Smooth muscle cell of the coronary artery (primary cell): ENCODE measurements at places on chromosomes 3 and 15. TPM values are rescaled to one million over a fixed set of nuclear protein-coding genes. Genes with fewer than 3 reads are reported as not detected.

Gene MESP2
- 0.15 and 1.6 TPM in 2 replicates for total RNA-seq

Gene STAC
- total RNA-seq = 13.0 and 17.5 TPM in 2 replicates

Gene EID1
- total RNA-seq = 287 and 365 TPM in 2 replicates

Gene GHSR
- not detected in 2 replicates for total RNA-seq

Gene ISLR2
- total RNA-seq = 0.08 TPM in 1 of 2 replicates, not detected in the other

Gene PARP15
- 0.23 TPM in 1 of 2 replicates, not detected in the other for total RNA-seq

Gene CTXN2
- not detected in 2 replicates for total RNA-seq

Gene ADGRG7
- total RNA-seq = 0.12 TPM in 1 of 2 replicates, not detected in the other

Gene CCR5
- total RNA-seq = not detected in 2 replicates

Gene PEAK1
- 48.3 and 74.3 TPM in 2 replicates for total RNA-seq

Gene ITIH3
- 2.8 TPM in 1 of 2 replicates, not detected in the other for total RNA-seq

Gene ATXN7
- 6.3 and 8.3 TPM in 2 replicates for total RNA-seq

Gene P2RY1
- total RNA-seq = 0.08 and 0.35 TPM in 2 replicates

Gene PDZRN3
- 14.3 and 132 TPM in 2 replicates for total RNA-seq

Gene EHD4
- 6.2 and 19.2 TPM in 2 replicates for total RNA-seq

Gene RASGRP1
- total RNA-seq = under 0.01 and 0.08 TPM in 2 replicates

Gene AMT
- 0.60 and 2.0 TPM in 2 replicates for total RNA-seq

Gene STRIT1
- total RNA-seq = not detected in 2 replicates

Gene DUOXA2
- total RNA-seq = not detected in 2 replicates

Gene EOMES
- not detected in 2 replicates for total RNA-seq
